ENCODE measurements at places on chromosomes 1 and 21.

- peak; percentile 22 for DNase-seq
Observed at GRCh38 chr1:3564921-3565831, 46.1 kb downstream of the MEGF6 start.

GRCh38 chr1:56432166-56432971 lies 147.0 kb downstream of the PLPP3 start:
- DNase-seq = no peak

- peak; percentile 82 for DNase-seq
Observed at GRCh38 chr1:23585321-23586022, 26.2 kb upstream of the ID3 start.

- DNase-seq = no peak
Observed at GRCh38 chr1:2027961-2028583, 8.9 kb downstream of the GABRD start.

DNA sequence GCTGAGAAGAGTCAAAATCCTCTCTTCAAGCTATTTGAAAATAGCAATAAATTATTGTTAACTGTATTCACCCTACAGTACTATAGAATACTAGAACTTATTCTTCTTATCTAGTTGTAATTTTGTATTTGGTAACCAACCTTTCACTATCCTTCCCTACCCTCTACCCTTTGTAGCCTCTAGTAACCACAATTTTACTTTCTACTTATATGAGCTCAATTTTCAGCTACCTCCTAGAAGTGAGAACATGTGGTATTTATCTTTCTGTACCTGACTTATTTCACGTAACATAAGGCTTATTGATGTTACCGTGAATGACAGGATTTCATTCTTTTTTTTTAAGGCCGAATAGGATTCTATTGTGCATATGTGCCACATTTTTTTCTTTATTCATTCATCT lies 30.0 kb downstream of the ZC3H11B start:
- DNase-seq = no peak

GRCh38 chr1:206538901-206539640 lies 31.7 kb downstream of the RASSF5 start:
- DNase-seq = no peak

DNA sequence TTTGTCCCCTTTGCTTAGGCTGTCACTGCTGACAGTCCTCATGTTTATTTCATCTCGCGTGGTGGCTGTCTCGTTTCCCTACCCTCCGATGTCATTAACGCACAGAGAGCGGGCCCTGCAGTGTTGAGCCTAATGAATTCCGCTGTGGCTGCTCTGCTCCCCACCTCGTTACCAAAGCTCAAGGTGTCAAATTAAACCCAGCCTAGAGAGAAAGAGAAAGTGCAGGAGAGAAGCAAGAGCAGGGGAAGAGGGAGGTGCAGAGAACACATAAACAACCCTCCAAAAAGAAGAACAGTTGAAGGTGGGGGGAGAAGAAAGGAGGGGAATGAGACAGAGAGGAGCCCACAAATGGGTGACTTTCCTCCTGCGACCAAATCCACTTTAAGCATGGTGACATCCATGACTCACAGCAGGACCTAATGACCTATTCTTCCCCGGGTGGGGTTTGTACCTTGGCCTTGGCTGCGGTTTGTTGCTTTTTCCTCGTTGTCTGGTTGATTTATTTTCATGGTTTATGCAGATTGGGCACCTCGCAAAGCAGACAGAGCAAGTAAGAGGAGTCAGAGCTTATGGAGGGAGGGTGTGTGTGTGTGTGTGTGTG lies 92.5 kb downstream of the PBX1 start:
- peak; percentile 90 for DNase-seq

- DNase-seq = peak; percentile 92
Observed at GRCh38 chr1:175221557-175222175, 29.1 kb upstream of the KIAA0040 start.

DNA sequence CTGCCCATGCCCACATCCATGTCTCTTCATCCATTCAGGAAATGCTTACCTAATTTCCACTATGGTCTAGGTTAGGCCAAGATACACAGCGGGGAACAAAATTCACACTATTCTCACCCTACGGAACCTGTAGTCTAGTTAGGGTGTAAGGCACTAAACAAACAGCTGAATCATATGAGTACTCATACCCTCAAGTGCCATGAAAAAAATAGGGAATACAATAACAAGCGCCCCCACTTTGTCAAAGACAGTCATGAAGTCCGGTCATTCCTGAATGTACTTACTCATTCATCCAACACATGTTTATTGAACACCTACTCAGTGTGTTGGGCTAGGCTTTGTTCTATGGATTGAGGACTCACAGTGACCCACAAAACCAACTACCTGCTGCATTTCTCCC lies 6.2 kb upstream of the FYB2 start:
- no peak for DNase-seq

DNA sequence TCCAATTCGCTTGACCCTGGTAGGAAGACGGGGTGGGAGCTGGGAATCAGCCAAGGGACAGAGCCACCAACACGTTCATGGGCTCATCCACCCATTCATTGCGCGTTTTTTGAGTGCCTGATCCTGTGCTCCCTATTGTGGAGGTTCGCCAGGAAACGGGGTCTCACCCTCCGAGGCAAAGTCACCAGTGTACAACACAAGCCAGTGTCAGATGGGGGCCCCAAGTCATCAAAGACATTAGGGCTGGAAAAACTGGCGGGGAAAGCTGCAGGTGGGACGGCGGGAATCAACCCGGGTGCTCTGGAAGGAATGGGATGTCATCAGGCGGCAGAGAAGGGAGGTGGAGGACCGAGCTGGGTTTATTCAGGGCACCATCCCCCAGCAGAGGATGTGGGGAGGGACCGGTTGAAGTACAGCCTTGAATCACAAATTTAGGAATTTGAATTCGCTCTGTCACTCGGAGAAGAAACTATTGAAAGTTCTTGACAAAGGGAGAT lies 667 bp upstream of the NID1 start:
- no peak for DNase-seq

Measured in kidney tubule cell (primary cell).